NCI-H446 treated with DMSO at 0.1 percent for 48 hours (cell line): ENCODE measurements at places on chromosomes 2 and 18.

DNA sequence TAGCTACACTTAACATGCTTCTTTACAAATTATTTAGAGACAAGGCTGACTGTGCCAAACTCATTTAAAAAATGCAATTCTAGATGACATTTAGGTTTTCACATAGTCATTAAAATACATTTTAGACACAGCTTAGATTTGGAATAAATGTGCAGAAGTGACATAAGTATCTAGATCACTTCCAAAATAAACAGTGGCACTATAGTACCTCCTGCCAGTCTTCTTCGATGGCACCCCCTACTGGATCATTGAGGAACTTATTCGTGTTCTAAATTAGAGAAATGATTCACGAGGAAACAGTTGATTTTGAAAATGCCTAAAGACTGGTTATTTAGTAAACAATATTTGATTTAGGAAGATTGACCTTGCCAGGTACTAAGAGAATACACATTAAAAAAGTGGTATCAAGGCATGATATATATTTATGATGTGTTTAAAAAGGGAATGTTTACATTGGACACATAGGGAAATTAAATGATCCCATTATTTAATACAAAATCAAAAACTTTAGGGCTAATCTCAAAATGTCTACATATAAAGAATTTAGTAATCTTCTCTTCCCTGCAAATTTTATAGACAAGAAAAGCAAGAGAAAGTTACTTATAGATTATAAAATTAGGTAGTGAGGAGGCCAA is 323.9 kb downstream of the XIRP2 start:
- peak; percentile 12 for DNase-seq

GRCh38 chr2:73423913-73424312 is 38.3 kb downstream of the ALMS1 start:
- DNase-seq, result no peak

GRCh38 chr2:214410918-214411554 is at the start of gene VWC2L:
VWC2L (plus strand) TSS chr2:214411054; CDS start chr2:214414194, 3,140 bp downstream.
- peak; percentile 51 for DNase-seq

DNA sequence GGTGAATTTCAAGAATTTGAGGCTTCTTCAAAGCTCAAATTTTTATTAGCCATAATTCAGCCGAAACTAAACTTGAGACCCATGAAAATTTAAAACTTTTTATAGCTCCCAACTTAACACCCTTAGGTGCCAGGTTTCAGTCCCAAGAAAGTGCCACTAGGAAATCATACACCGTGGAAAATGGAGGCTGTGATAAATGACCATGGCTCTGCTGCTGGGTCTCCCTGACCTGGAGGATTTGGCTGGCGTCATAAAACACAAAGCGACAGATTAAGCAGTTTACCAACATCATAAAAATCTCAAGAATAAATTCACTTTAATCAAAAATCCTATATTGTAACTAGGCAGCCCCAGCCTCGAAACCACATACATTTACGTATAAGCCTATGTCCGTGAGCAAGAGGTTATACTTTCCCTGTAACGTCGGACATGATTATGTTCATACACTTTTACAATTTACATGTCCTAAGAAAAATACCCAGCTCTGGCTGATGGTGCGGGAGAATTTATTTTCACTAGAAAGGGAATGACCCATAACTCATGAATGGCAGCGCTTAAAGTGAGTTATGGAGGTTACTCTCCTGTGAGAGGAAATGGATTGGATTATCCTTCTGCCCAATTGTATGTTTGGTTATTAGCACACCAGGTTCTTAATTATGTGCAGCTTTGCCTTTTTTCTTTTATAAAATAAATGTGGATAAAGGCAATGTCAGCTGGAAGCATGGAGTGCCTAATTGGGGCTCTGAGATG is 329.4 kb downstream of the AGPS start:
- DNase-seq, result no peak

GRCh38 chr2:215878476-215879063 is 134.8 kb downstream of the MREG start:
- no peak for DNase-seq

- no peak for DNase-seq
These were observed 324.4 kb downstream of the TSN start for GRCh38 chr2:122079844-122080243.

DNA sequence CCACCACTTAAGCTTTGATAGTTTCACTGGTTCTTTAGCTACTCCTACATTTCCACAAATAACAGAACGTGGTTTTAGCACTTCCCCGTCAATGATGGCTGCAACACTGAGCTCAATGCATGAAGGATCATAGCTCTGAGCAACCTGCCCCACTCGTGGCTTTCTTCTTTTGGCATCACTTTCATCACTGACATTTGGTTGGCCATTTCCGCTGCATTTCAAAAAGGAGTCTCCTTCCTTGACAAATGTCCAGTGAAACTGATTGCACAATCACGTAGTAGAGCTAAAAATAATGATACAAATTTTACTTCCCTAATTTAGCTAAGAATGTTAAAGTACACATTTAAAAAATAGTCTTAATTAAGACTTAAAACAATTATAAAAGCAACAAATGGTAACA is 205.2 kb upstream of the HDAC4 start:
- DNase-seq, result no peak

GRCh38 chr2:96734880-96735583 is 4.8 kb downstream of the LMAN2L start:
- DNase-seq, result peak; percentile 68

DNA sequence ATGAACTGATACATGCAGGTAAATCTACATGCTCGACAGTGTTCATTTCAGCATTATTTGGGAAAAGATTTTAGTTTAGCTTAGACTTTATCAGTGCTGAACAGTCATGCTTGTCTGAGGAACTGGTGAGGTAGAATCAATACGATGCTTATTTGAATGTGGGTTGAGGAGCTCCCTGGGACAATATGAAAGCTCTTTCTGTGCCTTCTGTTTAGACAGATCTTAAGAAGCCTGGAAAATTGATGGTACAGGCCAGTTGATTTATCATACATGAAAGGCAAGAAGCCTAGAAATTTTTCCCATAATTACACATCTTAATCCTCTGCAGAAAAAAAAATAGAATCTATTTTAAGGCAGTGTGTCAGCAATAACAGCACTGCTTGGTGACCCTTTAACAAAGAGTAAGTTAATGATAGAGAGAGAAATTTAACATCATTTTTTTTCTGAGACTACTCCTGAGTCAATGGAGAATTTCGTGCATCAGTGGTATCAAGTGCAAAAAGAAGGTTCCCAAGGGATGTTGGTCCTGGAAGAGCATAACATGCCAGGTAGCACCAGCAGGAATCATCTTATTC is 252.2 kb upstream of the CDH20 start:
- no peak for DNase-seq

DNA sequence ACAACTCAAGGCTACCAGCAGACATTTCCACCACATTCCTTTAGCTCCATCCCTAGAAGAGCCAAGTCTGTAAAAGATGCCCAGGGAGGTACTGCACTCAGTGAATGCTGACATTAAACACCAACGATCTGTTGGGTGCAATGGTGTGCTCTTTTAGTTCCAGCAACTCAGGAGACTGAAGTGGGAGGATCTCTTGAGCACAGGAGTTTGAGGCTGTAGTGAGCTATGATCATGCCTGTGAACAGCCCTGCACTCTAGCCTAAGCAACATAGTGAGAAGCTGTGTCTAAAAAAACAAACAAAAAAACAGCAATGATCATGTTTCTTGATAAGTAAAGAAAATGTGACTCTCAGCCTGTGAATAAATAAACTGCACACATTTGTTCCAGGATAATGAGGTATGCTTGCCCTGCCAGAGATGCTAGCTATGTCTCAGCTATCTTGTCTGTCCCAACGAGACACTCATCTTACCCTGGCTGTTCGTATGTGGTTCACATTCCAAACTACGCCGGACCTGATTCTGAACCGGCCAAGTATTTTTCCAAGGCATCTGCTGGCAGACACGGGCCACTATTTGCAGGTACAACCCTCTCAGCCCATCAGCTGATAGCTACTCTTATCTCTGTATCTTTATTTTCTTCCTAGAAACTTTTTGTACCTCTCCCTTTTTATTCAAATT is 21.8 kb downstream of the TMEM182 start:
- DNase-seq, result no peak

GRCh38 chr2:224259831-224260230 is 142.1 kb downstream of the FAM124B start:
- no peak for DNase-seq

GRCh38 chr2:110718382-110718781 is 14.0 kb upstream of the ACOXL start:
- DNase-seq, result no peak

DNA sequence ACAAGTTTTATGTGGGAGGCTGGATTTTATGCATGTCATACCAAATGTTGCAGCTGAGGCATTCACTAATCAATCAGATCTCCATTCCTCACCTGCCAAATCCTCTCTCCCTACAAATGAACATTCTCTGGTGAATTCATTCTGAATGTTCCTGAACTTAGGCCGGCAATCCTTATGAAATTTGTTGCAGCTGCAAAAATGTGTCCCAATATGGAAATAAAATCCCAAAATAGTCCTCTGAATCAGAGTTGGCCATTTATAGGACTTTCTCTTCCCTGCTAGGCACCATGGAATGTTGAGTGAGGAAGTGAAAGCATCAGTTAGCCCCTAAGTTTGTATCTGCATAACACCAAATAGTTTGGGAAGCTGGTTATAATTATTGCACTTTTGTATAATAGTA is 25.6 kb downstream of the GCA start:
- DNase-seq, result no peak

GRCh38 chr2:231001921-231002320 is 6.0 kb downstream of the SPATA3 start:
- DNase-seq, result no peak

DNA sequence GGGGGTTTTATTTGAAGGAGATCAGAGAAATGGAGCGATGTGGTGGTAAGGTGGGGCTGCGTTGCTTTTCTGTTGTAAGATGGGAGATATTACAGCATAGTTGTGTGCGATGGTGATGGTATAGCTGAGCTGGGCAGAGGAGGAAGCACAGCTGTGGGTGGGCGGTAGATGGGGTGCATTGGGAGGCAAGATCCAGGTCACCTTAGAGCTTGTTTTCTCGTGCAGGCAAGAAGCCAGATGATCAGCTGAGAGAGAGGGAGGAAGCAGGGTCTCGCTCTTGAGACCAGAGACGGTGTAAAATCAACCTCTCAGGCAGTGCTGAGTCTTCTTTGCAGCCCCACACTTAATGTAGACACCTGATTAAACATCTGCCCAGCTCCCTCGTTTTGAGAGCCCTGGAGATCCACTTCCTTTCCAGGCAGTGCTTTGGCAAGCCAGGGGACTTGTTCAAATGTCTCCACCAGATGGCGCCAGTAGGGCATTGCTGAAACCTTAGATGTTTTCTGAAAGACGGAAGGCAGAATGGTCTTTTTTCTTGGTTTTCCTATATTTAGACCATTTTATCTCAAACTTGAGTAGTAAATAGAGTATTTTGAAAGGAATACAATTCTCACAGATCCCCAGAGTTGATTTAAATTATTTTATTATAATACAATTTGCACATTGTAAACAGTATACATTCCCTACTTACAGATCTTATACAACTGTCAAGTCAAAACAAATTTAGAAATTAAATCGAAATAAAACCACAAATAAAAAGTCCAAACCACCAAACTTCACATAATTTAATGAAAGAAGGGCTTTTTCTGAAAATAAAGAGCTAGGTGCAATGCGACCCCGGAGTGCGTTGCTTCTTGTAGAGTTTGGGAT is 21.1 kb upstream of the LYPD6B start:
- DNase-seq, result peak; percentile 20

- DNase-seq, result no peak
These were observed 540.6 kb upstream of the GCFC2 start for GRCh38 chr2:76251342-76251741.

- DNase-seq, result no peak
These were observed 261.6 kb upstream of the ZNF804A start for GRCh38 chr2:184336688-184337087.

DNA sequence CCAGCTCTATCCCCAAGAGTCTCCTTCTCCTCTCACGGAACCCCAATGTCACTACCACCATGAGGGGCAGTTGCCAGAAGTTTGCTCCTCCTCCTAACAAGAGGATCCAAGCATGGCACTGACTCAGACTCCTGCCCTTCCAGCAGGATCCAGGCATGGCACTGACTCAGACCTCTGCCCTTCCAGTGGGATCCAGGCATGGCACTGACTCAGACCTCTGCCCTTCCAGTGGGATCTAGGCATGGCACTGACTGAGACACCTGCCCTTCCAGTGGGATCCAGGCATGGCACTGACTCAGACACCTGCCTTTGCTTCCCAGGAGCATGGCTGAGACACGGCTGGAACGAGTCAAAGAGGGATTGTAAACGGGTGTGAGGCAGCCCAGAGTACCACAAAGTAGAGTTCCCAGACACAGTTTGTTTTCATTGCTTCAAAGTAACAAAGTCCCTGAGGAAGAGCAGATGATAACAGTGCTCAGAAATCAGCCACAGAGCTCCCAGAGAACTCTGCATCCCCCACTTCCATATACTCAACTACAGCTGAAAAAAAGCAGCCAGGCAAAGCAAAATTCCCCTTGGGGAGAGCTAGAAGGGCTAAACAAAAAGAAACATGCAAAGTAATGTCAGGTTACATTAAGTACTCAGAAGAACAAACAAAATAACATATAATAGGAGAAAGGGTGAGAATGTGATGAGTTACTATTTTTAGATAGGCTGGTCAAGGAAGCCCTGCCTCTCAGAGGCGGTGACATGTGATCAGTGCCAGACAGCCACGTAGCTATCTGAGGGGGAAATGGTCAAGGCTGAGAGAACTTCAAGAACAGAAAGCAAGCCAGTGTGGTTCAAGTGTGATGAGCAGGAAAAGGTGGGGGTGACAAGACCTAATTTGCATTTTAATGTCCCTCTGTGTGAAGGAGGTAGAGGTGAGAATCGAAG is 3.0 kb downstream of the BUB1 start:
- no peak for DNase-seq

DNA sequence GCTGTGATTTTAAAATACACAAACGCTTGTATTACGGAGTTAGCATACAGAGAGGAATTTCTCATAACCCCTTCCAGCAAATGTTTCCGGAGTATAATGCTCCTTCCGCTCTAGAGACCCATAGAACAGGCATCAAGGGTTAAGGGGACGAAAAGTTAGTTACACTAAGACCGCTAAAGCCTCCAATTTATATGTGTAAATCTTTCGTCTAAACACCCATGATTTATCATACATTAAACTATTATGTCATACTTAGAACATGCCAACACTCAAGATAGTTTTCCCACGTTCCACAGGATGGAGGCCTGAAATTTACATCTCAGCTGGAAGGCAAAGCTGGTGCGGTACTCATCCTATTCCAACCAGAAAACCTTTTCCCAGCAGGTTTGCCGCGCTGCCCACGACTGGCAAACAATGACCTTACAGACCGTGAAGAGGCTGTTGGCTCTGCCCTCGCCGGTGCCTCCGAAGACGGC is 650 bp downstream of the ORMDL1 start:
- DNase-seq, result peak; percentile 13

- DNase-seq, result peak; percentile 62
These were observed 2.3 kb upstream of the PLEKHH2 start for GRCh38 chr2:43634604-43635306.

- no peak for DNase-seq
These were observed 221.6 kb downstream of the HNMT start for GRCh38 chr2:138185827-138186226.
